Stimulated activated CD4-positive, alpha-beta T cell treated with anti-CD3 and anti-CD28 coated beads, Interleukin-2, amount 100 ng/mL, for 4 hours (primary cell): ENCODE measurements at places on chromosomes 6 and 20.

DNA sequence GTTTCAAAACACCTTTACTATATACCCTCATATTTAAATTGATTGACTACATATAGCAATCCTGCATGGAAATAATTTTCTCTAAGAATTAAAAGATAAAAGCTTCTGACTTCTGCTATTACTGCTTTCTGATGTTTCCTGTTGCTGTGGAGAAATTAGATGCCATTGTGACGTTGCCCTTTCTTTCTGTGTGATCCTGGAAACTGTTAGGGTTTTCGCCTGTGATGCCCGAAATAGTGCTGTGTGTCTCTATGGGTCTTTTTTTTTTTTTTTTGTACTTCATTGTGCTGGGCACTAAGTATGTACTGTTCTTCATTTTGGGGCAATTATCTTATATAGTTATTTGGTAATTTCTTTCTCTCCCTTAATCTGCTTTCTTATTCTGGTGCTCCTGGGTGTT lies 205.0 kb downstream of the ARID1B start:
- no peak for DNase-seq

GRCh38 chr6:11921017-11921438 lies 91.1 kb upstream of the HIVEP1 start:
- no peak for DNase-seq

DNA sequence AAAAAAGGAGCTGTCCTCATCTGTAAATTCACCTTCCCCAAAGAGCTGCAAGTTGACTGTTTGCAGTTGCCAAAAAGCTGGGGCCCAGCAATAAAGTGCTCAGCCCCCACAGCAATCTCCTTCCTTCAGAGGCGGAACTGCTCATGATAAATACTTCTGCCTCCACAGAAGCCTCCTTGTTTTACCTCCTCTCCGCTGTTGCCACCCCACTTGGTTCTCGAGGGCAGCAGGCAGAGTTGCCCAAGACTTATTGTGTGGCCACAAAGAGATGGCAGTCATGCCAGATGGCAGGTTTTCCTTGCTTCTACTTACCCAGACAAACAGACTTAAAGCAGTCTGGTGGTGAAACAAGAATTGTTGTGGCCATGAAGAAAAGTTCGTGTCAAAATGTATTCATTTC lies 66.3 kb downstream of the SLX4IP start:
- DNase-seq = no peak

DNA sequence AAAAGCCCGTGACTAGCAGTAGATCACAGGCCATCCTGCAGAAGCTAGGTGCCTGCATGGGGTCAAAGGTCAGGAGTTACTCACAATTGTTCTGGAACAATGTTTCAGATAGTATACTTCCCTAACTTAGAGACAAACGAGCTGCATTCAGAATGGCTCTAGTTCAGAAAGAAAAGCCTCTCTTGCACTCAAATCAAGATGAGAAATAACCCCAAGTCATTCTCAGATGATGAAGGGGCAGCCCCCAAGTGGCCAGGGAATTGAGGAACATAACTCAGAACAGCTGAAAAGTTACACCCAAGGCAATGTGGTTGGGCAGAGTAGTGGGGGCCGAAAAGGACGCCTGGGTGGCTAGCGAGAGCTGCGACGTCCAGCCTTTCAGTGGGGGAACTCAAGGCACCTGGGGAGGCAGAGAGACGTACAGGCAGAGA lies 27.8 kb downstream of the FYN start:
- no peak for DNase-seq

DNA sequence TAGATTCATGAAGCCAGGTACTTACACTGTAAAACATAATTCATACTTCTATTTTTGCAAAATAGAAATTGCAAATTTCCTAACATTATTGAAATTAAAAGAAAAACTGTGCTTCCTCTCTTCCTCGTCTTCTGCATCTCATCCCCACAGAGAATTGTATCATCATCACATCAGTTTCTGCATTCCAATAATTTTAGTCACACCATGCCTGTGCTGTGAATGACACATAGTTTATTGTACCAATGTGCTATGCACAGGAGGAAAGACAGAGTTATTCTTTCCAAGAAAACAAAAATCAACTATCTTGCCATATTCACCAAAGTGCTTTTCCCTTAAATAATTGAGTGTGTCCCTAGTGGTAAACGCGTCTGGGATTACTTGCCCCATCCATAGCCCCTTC lies 38.1 kb upstream of the FAM135A start:
- DNase-seq = no peak

DNA sequence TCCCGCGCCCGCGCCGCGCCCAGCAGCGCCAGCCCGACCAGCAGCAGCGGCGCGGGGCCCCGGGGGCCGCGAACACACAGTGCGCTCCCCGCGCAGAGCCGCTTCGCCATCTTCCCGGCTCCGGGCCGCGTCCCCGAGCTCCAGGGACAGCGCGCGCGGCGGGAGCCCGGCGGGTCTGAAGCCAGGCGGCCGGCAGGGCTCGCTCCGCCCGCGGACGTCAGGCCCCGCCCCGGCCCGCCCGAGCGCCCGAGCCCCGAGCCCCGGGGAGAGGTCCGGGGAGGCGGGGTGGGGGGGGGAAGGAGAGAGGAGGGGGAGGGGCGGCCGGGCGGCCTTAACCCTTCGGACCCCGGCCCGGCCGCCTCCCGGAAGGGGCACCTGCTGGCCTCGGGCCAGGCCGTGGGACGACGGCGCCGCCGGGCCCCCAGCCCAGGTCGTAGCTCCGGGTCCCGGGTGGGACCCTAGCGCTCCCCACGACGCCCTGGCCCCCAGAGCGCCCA lies at the start of gene LAMA5:
Gene LAMA5 (minus strand): TSS at position 177 of the 497 bp plus-strand sequence. CDS start 67 bp downstream, at position 110.
- DNase-seq = no peak

GRCh38 chr6:64146094-64146493 lies 510.5 kb downstream of the PHF3 start:
- DNase-seq = no peak

GRCh38 chr6:38783443-38784228 lies 68.5 kb downstream of the DNAH8 start:
- DNase-seq = no peak

DNA sequence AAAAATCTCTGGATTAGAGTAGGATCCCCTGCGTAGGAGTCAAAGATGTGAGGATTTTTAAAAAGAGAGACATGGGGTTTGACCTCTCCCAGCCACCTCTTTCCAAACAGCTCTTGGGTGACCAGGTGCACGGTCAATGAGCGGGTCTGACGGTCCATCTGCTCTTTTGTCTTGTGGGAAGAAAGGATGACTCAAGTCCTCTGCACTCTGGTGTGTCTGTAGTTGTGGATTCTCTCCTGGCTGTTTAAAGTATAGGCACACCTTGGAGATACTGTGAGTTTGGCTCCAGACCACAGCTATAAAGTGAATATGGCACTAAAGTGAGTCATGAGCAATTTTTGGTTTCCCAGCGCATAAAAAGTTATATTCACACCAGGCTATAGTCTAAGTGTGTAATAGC lies 209.8 kb downstream of the BMP7 start:
- no peak for DNase-seq

DNA sequence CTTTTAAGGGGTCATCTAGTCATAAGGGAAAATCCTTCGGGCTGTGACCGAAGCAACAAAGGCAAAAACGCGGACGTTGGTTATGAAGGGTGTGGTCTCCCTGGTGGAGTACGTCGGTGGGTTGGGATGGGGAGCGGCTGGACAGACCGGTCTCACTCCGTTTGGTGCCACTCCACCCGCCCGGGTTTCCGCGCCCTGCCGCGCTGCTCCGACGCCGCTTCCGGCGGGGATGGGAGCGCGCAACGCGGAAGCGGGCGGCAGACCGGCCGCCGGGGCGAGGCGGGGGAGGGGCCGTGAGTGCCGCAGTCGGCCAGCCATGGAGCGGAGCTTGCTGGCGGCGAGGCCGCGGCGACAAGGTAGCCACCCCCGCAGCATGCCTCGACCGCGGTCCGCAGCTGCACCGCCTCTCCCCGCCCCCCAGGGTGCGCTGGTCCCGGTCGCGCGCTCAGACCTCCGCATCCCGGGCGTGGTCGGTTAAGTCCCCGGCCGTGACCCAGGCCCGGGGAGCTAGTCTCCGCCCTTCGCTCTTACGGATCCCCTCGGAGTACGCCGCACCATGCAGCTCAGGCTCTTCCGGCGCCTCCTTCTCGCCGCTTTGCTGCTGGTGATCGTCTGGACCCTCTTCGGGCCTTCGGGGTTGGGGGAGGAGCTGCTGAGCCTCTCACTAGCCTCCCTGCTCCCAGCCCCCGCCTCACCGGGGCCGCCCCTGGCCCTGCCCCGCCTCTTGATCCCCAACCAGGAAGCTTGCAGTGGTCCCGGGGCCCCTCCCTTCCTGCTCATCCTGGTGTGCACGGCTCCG lies at the start of gene B3GALT4:
Gene B3GALT4 (plus strand): TSS at position 260 of the 799 bp plus-strand sequence. CDS start 297 bp downstream, at position 557.
- peak; percentile 48 for DNase-seq

GRCh38 chr6:19502301-19502700 lies 334.9 kb upstream of the ID4 start:
- DNase-seq = no peak

DNA sequence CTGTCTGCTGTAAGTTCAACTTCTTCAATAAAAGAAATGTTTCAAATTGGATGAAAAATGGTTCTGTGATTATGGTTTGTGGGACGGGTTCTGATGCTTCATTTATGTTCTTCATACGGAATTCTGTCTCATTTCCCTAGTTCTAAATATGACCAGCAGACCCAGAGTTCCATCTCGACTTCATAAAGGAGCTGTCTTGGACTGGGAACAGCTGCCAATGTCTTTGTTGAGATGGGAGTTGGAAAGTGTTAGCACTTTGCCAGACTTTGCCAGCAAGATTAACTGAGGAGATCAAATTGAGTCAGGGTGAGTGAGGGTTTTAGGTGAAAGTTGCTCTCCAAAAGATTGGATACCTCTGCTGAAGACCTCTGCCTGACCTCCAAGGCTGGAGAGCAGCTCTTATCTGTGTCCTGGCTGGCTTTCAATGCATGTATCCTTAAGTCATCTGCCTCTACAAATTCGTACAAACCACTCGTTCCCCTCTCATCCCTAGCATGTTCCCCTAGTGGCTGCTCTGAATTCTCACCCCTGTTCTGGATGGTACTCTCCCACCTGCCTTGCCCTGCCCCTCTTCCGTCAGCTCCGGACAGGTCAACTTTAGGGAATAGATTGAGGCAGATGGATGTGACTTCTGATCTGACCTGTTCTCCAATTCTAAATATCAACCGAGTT lies at the start of gene EFCAB8:
Gene EFCAB8 (plus strand): TSS at position 223 of the 672 bp plus-strand sequence. CDS start 4,870 bp downstream, outside the sequence.
- no peak for DNase-seq

- DNase-seq = no peak
Measured at GRCh38 chr20:38283236-38283635, 20.7 kb upstream of the BPI start.

DNA sequence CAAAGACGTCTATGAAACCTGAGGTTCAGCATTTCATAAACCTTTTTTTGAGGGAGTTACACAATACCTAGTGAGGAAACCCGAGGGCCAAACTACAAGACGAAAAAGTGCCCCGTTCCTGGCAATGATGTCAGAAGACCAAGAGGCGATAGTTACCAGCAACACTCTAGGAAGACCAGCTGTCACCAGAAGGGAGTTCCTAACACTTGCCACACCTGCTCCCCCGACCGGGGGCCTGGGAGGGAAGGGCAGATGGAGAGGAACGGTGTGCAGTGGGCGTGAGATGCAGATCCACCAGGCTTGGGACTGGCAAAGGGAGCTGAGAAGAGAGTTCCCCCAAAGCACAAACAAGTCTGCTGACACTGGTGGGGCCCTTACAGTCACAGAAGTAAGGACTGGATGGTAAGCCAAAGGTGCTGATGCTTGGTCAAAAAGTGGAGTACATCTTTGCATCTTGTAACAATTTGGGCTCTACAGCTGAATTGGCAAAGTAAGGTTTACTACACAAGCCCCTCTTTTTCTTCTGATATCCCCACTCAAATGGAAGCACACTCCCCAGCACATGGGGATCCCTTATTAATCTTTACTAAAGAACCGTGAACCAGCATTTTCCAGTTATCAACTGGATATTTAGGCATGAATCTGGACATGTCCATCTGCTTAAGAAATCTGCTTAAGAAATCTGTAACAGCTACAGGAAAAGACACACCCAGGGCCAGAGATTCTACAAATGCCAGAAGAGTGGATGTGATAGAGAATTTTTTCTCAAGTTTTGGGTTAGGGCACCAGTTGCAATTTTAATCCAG lies 38.5 kb downstream of the PANK2 start:
- DNase-seq = no peak

DNA sequence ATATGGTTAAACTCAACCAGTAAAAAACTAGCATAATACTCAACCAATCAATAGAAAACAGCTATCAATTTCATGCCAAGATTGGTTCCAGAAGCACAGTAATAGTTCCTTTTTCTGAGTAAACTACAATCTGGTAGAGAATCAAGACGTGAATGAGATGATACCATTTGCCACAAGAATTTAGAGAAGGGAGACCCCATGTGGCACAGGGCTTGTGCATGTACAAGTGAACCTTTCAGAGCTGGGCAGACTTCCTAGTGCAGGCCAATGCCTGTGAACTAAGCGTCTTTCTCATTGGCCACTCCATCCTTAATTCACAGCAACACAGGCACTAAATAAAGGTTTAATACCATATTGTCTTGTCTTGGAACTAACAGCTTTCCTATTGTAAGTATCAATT lies 213.5 kb downstream of the RFPL4B start:
- DNase-seq = no peak

GRCh38 chr6:147530132-147531060 lies 21.9 kb downstream of the SAMD5 start:
- DNase-seq = no peak

DNA sequence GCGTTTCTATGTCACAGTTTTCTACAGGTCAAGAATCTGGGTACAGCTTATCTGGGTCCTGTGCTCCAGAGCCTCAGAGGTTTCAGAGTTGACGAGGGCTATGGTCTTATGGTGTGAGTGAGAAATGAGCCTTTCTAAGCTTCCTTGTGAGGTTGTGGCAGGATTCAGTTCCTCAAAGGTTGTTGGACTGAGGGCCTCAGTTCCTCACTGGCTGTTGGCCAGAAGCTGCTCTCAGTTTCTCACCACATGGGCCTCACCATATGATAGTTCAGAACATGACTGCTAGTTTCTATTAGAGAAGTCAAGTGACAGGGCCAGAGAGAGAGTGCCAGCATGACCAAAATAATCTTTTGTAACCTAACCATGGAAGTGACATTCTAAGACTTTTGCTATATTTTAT lies 96.1 kb downstream of the NUS1 start:
- DNase-seq = no peak

GRCh38 chr6:85610182-85610895 lies 16.7 kb upstream of the SNX14 start:
- no peak for DNase-seq

GRCh38 chr6:139625998-139626975 lies 251.8 kb upstream of the CITED2 start:
- no peak for DNase-seq

DNA sequence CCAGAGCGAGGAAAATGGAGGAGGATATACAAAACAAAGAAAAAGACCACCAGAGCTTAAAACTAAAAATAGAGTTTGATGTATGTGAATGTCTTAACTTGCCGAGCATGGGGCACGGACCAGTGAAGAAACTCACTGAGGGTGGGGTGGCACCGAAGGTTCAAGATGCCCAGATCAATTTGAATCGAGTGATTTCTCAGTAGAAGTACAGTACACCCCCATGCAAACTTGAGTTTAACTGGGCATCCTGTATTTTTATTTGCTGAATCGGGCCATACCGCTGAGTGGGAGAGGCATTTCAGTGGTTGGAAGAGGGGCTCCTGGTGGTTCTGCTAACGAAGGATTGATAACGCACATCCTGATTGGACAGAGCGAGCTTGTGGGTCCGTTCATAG lies 81.7 kb downstream of the ANKRD60 start:
- no peak for DNase-seq
